PC-3 (cell line): ENCODE measurements at places on chromosomes 3 and 15.

DNA sequence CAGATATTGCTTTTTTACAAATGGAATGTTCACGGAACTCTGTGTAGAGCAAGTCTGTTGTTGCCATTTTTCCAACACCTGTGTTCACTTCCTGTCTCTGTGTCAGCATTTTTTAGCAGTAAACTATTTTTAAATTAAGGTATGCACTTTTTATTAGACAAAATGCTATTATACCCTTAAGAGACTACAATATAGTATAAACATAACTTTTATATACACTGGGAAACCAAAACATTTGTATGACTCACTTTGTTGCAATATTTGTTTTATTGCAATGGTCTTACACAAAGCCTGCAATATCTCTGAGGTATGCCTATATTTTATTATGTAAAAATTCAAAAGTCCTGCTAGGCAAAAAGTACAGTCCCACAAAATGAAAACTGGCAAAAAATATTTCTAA lies 39.8 kb upstream of the FGF7 start:
- peak; percentile 84 for DNase-seq

GRCh38 chr3:52327486-52328290 lies 11.6 kb downstream of the DNAH1 start:
- no peak for DNase-seq

GRCh38 chr15:42903388-42904324 lies 16.9 kb downstream of the TTBK2 start:
- DNase-seq = no peak

GRCh38 chr3:153209596-153209995 lies 47.6 kb downstream of the RAP2B start:
- peak; percentile 92 for DNase-seq

GRCh38 chr3:21785765-21786437 lies 34.9 kb upstream of the ZNF385D start:
- DNase-seq = no peak

GRCh38 chr3:142624341-142625152 lies 28.4 kb downstream of the PLS1 start:
- no peak for DNase-seq

DNA sequence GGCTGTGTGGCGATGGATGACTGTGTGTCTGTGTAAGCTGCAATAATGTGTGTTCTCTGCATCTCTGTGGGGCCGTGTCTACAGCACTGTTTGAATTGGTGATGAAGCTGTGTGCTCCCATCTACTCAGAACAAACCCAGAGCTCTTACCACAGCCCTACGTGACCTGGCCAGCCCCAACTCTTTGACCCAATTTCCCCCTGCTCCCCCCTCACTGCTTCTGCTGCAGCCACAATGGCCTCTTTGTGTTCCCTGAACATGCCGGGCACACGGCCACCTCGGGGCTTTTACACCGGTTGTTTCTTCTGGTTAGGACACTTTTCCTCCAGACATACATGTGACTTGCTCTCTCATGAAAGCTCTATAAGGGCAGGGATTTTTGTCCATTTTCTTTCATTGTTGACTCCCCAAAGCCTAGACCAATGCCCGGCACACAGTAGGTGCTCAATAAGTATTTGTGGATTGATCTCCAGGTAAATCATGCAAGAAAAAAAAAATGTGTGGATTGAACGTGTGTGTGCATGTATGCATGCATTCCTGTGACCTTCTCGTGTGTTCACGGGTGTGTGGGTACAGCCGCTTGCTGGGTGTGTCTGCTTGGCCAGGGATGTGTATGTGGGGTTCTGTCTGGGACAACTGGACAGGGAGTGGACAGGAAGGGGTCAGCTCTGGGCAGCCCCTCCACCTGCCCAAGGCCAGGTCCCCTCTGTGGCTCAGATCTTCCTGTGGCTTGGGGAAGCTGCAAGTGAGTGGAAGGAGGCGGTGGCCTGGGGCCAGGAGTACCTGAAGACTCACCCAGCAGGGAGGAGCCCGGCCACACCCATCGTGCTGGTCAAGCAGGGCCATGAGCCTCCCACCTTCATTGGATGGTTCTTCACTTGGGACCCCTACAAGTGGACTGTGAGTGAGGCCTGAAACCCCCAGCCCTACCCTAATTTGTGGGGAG lies 14.8 kb downstream of the VILL start:
- DNase-seq = peak; percentile 67

GRCh38 chr3:142274908-142275307 lies 49.5 kb upstream of the GK5 start:
- DNase-seq = no peak

- DNase-seq = no peak
Measured at GRCh38 chr3:19527746-19528145, 379.4 kb downstream of the KCNH8 start.

- no peak for DNase-seq
Measured at GRCh38 chr15:77985931-77986480, 91.5 kb downstream of the TBC1D2B start.

DNA sequence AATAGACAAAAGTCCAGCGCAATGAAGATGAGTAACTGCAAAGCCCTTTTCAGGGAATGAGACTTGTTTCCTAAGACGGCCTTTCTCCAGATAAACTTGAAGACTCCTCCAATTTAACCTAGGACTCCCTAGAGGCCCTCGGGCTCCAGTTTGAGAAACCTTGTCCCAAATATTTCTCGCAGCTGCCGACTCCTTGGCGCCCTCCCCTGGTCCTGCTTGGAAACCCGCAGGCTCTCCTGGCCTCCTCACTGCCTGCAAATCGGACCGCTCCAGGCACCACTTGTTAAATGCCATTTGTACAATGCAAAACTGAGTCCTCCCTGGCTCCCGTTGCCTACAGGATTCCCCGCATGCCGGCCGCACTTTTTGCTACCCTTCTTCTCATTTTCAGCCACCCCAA lies 36.8 kb downstream of the MUC4 start:
- DNase-seq = peak; percentile 59

GRCh38 chr15:49152552-49153312 lies 2.7 kb downstream of the COPS2 start:
- no peak for DNase-seq

GRCh38 chr3:190169243-190169642 lies 48.5 kb upstream of the P3H2 start:
- no peak for DNase-seq

DNA sequence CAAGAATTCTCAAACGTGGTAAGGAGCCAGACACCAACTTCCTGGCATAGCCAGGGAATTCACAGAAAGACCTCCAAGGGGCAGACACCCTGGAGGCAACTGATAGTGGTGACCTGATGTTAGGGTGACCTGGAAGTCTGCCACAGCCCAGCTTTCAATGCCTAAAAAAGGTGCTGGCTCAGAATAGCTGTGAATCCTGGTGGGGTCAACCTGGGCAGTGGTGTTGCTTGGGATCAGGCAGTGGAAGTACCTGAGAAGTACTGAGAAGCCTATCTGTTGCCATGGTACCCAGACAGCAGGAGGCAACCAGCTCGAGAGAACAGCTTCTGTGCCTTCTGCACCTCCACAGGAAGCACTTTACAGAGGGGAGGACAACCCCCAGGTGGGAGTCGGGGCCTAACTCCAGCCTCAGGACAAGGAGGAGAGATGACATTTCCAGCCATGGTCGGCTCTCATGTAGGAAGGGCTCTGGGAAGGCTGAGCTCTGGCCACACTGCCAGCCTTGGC lies 55.4 kb upstream of the LARS2 start:
- DNase-seq = no peak

- peak; percentile 28 for DNase-seq
Measured at GRCh38 chr15:57198654-57199291, 177.5 kb upstream of the CGNL1 start.

DNA sequence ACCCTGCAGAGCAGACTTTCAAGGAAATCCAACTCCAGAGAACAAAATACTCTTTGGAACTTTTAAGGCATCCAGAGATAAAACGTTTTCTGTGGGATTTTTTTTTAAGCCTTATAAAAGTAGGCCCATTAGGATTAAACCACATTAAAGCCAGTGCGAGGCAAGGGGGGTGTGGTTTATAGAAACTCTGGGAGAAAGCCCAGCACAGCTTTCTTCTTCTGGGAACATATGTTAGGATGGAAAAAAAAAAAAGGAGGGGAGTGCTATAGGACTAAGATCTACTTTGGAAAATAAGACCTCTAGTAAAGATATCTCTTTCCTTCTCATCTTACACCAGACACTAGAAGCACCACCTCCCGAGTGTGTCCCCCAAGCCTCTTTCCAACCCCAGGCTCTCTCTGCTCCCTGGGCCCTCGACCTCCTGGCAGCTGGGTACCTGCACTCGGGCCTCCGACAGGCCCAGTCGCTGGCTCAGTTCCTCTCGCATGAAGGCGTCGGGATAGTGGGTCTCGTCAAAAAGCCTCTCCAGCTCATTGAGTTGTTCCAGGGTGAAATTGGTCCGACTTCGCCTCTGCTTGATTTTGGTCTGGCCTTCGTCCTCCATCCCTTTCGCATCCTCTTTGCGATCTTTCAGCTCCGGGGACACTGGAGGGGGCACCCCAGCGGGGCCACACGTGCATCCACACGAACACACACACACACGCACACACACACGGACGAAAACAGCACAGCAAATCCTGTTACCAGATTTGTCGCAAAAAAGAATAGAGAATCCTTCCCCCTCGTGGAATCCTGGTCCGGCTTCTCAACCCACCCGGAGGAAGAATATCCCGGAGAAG lies 3.8 kb downstream of the SHOX2 start:
- DNase-seq = no peak

- DNase-seq = peak; percentile 25
Measured at GRCh38 chr3:124256156-124256555, 264.2 kb upstream of the ROPN1 start.

- DNase-seq = peak; percentile 97
Measured at GRCh38 chr3:188950832-188951489, 220.8 kb upstream of the TPRG1 start.

- no peak for DNase-seq
Measured at GRCh38 chr3:190074817-190075216, 45.9 kb downstream of the P3H2 start.

DNA sequence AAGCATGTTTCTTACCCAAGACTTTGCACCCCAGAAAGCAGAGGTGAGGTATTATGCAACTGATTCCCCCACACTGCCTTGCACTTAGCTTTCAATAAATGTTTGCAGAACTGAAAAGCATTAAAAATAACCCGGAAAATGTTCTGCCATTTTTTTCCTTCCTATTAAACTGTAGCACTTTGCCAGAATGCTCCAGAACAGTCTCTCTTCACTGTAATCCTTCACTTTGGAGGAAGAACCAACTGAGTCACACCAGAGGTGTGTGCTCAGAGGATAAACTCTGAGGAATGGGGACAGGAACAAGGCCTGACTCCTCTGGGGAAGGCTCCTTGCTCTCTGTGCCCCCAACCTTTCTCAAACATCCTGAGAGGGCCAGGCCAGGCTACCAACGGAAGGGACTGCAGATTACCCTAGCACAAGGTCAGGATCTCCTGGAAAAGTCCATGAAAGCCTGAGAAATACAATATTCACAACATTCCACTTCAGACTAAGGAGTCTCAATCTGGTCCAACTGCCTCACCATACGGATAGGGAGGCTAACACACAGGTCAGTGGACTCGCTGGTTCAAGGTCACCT lies 19.0 kb downstream of the ANP32A start:
- DNase-seq = no peak

DNA sequence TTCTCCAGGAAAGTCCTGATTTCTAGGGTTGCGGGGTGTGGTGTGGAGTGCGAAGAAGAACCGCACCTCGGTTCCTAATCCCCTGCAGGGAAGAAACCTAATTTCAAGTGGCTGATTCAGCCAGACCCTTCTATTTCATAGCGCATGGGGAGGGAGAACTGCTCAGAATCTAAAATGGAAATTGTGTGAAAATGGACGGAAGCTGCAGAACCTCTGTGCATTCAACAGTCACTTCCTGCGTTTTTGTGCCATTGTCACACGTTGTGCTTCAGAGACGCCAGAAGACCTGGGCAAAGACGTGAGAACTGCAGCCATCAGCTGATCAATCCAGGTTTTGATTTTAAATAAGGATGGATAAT lies 1.2 kb downstream of the SIDT1 start:
- peak; percentile 23 for DNase-seq

- DNase-seq = peak; percentile 36
Measured at GRCh38 chr3:174776636-174777035, 82.5 kb upstream of the NAALADL2 start.

DNA sequence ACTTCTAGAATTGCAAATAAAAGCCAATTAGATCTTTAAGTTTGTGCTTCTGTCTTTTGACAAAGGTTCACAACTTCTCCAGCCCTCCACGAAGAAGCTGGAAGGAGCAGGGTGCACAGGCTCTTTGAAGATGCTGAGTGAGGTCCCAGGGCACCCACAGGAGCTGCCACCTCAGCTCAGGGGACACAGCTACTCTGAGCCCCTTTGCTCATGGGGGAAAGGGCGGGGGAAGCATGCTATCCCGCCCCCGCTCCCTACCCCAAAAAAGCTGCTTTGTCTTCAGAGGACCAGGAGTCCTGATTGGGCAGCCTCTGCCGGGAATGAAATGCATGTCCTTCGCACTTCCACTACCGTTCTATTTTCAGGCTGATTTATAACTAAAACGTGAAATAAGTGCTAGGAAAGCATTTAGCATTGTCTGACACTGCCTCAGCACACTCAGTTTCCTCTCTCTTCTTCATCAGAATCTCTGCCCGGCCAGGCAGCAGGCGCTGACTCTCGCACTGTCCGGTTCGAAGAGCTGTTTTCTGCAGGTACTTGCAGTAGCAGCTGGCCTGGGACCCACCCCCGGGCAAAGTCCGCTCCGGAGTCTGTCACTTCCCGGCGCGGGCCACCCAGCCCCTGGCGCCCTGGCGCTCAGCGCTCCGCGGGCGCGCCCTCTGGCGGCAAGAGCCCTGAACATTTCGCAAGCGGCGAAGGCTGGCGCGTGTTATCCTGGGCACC lies 45.5 kb upstream of the KLHL25 start:
- DNase-seq = peak; percentile 91

- no peak for DNase-seq
Measured at GRCh38 chr3:177133860-177134815, 63.1 kb downstream of the TBL1XR1 start.

DNA sequence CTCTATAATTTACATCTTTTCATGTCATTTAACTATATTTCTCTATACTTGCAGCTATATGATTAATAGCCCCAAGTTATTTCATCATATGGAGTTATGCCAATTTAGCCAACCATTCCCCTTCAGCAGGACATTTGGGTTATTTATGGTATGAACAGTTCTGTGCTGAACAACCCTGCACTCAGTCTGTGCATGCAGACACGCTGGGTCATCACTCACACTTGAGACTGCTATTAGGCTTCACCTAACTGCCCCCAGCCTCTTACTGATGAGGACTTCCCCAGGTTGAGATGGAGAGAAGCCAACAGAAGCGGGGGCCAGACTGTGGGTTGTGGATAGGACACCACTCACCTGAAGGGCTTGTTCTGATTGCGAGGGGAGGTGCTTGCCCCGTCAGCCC lies 7.3 kb downstream of the TADA3 start:
- DNase-seq = no peak

GRCh38 chr3:27521872-27522265 lies 37.7 kb upstream of the SLC4A7 start:
- DNase-seq = no peak

GRCh38 chr3:183435661-183436060 lies 7.2 kb upstream of the MCF2L2 start:
- DNase-seq = no peak

- DNase-seq = peak; percentile 37
Measured at GRCh38 chr3:195384952-195385351, 57.9 kb downstream of the ACAP2 start.

GRCh38 chr3:127273206-127273605 lies 14.6 kb downstream of the PRR20G start:
- no peak for DNase-seq
